ENCODE measurements at places on chromosomes 6 and 20.
A peak's percentile ranks its signal among the peaks of the same experiment; 100 is the strongest.

GRCh38 chr6:106788761-106789160 lies 159.4 kb downstream of the QRSL1 start:
- DNase-seq: no peak

DNA sequence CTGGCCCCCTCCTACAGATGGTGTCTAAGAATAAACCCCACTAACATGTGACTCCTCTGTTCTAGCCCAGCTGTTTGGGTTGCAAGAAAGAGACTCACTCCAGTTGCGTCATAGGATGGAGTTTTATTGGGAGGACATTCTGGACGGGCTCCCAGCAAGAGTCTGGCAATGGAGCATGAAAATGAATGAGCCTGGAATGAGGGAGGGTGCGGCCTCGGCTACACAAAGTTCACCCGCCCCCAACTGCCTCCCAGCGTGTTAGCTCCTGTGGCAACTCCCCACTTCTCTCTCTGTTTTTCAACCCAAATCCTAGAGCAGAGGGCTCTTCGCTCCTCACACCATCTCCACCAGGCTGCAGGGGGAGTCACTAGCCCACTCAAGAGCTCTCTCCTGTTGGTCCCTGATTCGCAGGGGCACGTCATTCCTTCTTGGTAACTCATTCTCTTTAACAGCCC lies 5.1 kb upstream of the ADAM33 start:
- DNase-seq: no peak

DNA sequence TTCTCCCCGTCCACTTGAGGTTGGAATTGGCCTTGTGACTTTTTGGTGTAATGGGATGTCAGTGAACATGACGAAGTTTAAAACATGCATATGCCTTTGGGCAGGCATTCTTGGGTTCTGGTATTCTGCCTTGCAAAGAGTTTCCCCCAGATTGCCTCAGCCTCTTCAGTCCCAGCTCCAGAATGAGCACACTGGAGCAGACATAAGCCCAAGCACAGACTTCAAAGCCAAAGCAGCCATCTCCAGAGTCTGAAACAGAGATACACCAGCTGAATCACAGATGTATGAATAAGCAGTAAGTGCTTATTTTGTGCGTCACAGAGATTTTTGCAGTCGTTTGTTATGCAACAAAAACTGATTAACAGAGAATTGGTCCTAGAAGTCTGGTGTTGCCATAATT lies 546.0 kb downstream of the FRK start:
- no peak for DNase-seq

GRCh38 chr6:123564361-123564760 lies 72.4 kb downstream of the TRDN start:
- DNase-seq: no peak

- DNase-seq: peak; percentile 35
Measured at GRCh38 chr20:36399147-36399968, 93.2 kb downstream of the DLGAP4 start.

DNA sequence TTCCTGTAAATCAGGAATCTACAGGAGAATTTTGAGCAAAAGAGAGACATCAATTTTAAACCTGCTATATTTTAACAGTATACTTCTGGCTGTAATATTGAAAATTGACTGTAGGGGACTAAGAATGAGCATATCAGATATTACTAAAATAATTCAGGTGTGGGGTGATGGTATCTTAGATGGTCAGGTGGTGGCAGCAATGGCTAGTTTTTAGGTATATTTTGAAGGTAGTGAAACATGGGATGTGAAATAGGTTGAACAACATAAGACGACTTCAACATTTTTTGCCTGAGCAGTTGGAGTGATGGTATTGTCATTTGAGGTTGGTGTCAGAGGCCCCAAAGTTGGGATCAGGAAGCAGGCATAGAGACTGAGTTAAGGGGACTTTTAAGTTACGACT lies 32.1 kb downstream of the FAM83B start:
- DNase-seq: no peak

DNA sequence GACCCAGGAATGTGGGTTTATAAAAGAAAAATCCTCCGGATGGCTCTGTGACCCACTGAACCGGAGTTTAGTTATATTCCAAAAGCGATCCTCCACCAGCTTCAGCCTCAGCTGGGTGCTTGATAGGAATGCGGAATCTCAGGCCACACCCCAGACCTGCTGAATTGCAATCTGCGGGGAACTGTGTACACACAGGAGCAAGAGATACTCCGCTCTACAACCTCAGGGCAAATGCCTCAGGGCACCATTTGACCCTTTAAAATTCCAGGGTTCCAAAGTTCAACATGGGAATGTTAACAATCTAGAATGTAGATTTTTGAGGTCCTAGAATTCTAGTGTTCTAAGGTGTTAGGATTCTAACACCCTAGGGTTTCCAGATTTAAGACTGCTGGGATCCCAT lies 10.8 kb downstream of the BPIFA2 start:
- no peak for DNase-seq

DNA sequence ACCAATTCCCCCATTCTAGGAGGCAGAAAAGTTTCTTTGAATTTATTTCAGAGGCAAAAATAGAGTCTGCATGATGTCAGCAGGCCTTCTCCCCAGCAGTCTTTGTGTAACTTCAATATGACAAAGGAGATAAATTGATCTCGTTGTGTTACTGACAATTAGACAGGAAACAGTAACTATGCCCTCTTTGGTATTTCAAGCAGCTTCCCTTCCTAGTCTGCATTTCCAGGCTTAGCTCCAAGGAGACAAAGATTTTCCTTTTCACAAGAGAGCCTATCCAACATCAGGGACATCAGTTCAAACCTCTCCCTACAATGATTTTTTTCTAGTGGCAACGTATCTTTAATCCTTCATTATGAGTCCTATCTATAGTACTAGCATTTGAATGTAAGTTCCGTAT lies 245.9 kb upstream of the HSF2 start:
- no peak for DNase-seq

DNA sequence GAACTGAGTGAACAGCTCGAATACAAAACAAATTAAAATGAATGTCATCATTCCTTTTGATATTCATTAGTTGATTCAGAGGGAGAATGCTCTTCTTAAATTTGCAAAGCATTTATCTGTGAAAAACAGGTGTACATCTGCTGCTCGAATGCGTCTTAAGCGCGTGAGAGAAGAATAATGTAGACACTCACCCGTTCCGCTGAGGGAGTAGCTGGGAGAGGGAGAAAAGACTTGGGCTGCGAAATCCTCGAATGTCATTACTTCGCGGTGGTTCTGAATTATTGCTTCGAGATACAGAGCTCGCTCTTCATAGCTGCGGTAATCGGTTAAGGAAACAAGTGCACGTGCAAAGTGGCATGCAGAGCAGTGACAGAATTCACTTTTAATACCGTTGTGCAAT lies 43.9 kb downstream of the INSM1 start:
- no peak for DNase-seq

DNA sequence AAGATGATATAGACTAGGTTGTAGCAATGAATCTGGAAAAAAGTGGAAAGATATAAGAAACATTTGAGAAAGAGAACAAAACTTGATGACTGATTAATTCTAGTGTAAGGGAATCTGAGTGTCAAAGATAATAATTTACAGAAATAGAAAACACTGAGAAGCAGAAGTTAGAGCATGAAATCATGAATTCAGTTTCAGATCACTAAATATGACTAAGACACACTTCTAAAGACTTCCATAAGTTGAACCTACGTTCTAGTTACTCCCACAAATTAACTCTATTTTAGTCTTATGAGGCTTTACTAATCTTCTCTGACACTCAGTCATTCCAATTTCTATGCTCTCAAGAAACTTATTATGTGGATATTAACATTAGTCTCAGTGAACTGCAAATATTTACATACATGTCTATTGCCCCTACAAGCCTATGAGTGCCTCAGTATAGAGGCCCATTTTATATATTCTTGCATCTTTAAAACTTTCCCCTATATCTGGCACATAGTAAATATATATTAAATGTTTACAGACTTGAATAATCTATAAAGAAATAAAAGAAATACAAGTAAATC lies 30.4 kb downstream of the IBTK start:
- DNase-seq: no peak

GRCh38 chr6:91433660-91434534 lies 847.0 kb upstream of the MAP3K7 start:
- DNase-seq: no peak

DNA sequence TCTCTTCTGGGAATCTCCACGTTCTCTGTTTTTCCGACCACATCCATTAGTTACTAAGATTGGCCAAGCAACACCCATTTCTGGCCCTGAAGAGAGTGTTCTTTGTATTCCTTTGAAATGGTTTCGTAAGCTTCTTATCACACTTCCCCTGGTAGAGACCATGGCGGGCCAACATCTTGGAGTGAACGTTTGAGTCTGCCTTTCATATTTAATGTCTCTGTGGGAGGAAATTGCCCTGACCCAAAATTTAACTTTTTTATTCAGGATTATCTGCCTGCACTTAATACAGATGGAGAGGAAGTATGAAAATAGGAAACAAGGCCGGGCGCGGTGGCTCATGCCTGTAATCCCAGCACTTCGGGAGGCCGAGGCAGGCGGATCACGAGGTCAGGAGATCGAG lies 177.0 kb upstream of the SNX9 start:
- no peak for DNase-seq

DNA sequence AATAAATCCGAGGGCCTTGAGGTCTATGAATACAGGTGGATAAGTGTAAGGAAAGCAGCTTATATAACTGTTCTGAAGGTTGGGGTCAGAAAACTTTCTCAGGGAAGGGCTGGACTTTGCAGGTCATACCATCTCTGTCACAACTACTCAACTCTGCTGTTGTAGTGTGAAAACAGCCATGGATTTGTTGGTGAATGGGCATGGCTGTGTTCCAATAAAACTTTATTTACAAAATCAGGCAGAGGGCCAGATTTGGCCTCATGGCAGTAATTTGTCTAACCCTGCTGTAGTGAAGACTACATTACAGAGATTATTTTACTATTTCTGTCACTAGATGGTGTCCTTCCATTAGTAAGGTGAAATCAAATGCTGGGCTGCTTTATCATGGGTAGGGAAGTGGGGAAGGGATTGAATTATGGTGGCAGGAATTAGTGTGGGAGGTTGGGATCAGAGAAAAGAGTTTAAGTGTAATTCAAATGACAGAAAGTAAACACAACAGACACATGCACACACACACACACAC lies 409.6 kb upstream of the CHD6 start:
- DNase-seq: no peak

DNA sequence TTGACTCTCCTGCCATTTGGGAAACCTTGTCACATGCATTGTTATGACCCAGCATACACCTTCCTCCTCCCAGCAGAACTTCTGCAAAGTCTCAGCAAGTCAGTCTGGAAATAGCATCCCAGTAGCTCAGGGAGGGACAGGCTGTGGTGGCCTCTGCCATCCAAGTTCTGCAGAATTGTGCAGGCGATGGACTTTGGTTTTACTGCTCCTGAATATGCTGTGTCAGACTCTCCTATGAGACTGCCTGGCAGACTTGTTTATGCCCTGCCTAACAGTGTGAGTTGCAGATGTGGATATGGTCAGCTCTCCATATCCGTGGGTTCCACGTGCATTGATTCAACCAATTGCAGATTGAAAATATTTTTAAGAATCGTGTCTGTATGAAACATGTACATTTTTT lies 52.8 kb downstream of the SNRNP48 start:
- no peak for DNase-seq
